ENCODE measurements at places on chromosomes 1 and 21. TPM values are rescaled to one million over a fixed set of nuclear protein-coding genes. Genes with fewer than 3 reads are reported as not detected.

Gene NECTIN4
- 0.12 TPM for total RNA-seq

Gene DISC1
- total RNA-seq = 7.1 TPM

Gene KCNK2
- total RNA-seq = not detected

Gene PGLYRP4
- not detected for total RNA-seq

Gene UBR4
- 144 TPM for total RNA-seq

Gene FCRL5
- total RNA-seq = not detected

Gene OR2T33
- not detected for total RNA-seq

Data from chondrocyte (in vitro differentiated cells).